CD4-positive, alpha-beta T cell treated with Interleukin-10 for 1 hour (primary cell): ENCODE measurements at places on chromosomes 12 and 14.

- DNase-seq, result no peak
Observed at GRCh38 chr14:64500088-64500487, 3.5 kb downstream of the ZBTB25 start.

- no peak for DNase-seq
Observed at GRCh38 chr14:57816568-57817284, 49.2 kb downstream of the SLC35F4 start.

DNA sequence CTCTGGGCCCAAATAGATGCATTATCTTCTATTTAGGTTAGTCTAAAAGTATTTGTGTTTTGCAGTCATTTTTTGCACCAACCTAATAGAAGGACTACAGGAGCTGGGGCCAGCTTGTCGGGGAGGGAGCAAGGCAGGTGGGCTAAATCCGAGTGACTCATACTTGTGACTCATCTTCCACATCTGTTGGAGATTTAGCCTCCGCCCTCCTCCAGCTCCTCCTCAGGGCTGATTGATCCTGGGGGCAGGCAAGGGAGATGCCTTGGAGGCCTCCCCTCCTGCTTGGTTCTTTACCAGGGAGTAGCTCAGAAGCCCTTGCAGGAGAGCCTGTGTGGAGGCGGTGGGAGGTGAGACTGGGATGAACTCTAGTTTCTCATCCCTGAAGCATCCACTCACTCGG is 27.9 kb downstream of the RHOF start:
- DNase-seq, result no peak

- no peak for DNase-seq
Observed at GRCh38 chr14:67926821-67927220, 107.2 kb downstream of the RAD51B start.
